ENCODE measurements at places on chromosomes 6 and 20.

DNA sequence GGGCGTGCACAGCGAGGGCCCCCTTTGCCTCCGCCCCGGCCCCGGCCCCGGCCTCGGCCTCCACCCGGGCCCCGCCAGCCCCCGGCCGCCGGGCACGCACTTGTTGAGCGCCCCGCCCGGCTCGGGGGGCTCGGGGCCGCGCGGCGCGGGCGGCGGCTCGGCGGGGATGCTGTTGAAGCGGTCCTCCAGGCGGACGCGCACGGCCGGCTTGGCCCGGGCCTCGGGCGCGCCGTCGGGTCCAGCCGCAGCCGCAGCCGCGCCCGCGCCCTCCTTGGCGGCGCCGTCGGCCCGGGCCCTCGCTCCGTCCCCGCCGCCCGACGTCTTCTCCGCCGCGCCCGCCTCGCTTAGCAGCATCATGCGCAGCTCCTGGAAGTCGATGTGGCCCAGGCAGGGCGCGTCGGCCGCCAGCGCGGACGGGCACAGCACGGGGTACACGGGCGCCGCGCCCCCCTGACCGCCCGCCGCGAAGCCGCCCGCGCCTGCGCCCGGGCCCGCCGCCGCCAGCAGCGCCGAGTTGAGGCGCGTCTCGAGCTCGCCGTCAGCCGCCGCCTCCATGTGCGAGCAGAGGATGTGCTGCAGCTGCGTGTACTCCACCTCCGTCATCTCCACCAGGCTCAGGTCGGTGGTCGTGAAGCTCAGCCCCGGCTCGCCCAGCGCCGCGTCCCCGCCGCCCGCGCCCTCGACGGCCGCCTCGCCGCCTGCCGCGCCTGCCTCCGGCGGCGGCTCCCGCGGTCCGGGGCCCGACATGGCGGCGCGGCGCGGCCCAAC, 514 bp downstream of the TCFL5 start:
- DNase-seq: no peak

- no peak for DNase-seq
These were observed 149.0 kb upstream of the FUT9 start for GRCh38 chr6:95866732-95867131.

DNA sequence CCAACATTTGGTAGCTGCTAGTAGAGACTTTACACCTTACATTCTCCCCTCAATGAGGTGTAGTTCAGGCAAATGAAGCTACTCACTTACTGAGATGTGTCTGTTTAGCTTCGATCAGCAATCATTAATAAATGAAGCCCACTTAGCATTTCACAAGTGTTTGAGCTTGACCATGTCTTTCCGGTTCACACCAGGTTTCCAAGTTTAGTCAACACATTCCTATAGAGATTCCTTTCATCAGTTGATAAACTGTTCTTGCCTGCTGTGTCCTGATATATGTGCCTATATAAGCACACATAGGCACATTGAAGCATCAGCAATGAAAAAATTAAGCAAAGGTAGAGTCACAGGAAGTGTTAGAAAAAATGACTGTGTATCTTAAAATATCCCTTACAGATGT, 150.0 kb downstream of the BTBD3 start:
- DNase-seq: no peak

GRCh38 chr20:46151936-46152335, 33.8 kb downstream of the CD40 start:
- no peak for DNase-seq

DNA sequence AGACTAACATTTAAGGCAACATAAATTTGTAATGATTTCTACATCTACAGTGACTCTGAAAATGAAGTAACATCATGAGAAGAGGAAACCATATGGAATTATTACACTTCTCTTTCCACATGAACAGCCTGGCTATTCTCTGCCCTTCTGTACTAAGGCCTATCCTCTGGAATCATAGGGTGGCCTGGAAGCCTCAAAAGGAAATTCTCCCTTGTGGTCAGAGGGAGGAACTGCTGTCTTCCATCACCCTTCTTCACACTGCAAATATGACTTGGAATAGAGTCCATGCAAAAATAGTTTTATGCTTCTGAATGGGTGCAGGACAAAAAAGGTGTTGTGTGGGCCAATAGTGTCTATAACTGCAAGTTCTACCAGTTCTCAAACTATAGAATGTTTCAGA, 44.6 kb upstream of the SH3BGRL2 start:
- DNase-seq: no peak

DNA sequence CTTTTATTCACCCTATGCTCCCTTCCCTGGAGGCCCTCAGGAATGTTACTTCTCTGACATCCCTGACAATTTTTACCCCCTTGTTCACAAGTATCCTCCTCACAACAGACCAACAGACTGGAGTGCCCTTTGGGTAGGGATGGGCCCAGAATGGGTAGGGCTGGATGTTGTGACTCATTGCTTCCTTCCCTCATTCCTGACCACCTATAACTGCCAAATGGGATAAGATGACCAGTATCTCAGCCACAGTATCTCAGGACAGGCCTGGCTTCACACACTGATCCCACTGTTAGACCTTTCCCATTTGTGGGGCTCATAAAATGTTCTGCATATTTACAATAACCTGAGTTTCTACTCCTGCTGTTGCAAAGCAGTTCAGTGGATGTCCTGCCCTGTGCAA, 223.0 kb upstream of the LRFN2 start:
- no peak for DNase-seq

DNA sequence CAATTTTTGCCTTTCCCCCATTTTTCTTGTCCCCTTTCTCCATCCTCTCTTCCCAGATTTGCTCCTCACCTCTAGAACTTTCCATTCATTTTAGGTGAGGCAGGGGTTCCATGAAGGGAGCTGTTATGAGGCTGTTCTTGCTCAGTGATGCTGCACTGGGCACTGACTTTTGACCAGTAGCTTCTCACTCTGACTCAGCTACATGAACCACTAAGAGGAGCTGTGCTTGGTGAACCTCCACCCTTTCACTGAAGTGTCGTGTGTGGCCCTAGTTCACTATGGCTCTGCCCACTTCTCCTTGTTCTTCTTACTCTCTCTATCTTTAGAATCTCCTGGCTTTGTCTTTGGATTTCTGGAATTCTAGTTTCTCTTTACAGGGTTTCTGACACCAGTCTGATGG, 307.1 kb upstream of the RNF24 start:
- DNase-seq: no peak

- no peak for DNase-seq
These were observed 540 bp upstream of the RBM24 start for GRCh38 chr6:17280552-17281090.

DNA sequence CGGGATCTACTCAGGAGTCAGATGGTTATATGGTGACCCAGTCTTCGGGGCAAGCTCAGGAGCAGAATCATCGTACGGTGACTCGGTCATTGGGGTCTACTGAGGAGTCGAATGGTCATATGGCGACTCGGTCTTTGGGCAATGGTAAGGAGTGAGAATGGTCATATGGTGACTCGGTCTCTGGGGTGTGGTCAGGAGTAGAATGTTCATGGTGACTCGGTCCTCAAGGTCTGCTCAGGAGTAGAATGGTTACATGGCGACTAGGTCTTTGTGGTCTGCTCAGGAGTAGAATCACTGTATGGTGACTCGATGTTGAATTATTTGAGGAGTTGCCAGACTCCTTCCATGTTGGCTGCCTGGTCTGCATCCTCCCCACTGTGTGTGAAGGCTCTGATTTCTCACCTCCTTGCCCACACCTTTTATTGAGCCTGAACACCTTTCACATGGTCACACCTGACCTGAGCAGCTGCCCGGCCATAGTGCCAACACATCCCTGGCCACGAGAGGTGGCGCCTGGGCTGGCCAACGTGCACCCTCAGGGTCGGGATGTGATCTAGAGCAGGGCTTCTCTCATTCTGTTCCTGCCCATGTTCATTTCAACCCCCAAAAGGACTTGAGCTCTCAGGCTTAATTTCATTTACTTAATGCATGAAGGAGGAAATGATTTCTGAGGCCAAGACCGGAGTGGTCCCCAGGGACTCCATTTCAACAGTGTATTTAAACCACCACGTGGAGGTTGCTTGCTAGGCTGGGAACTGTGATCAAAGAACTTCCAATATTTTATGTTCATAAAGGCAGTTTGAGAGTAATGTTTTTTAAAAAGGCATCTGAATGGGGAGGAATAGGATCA, 119.5 kb downstream of the PHACTR3 start:
- DNase-seq: peak; percentile 32

GRCh38 chr6:2990932-2991506, 8.7 kb upstream of the NQO2 start:
- DNase-seq: no peak

GRCh38 chr6:100276311-100277057, 188.2 kb downstream of the SIM1 start:
- no peak for DNase-seq

DNA sequence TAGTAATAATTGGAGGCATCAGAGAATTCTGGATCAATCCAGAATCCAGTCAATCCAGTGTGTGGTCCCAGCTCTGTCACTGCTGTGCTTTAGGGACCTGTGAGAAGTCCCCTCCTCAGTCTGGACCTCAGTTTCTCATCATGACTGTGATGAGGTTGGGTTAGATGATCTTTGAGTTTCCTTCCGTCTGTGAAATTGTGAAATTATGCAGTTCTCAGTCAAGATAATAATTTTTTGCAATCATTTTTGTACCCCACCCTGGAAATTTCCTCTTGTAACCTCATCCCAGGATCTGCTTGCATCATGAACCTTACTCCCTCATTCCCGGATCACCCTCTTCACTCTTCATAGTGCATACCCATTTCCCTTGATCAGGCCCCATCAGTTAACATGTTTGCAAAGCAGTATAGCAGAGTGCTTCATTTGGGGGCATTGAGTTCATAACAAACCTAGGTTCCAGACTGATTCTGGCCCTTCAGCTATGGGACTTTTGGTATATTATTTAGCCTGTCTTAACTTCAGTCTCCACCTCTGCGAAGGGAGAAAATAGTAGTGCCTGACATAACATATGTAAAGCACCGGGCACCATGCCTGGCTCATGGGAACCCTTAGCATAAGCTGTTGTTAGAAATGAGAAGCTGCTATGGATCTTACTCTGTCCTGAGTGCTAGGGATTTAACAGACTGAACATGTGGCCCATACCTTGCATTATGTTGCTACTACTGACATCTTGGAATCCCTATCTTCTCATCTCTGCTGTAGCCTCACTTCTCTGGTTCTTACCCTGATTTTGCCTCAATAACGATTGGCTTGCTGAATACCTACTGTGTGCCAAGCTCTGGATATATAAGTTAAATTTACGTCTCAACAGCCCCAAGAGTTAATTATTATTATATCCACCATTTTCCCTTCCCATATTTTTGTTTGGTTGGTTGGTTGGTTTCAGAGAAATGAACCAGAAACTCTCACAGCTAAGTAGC, 1.3 kb downstream of the ZNF76 start:
- DNase-seq: no peak

Data from NCI-H187 (cell line).